Anterior cingulate cortex (tissue), 58 donors: ENCODE measurements at places on chromosomes 3 and 15.
A peak's percentile ranks its signal among the peaks of the same experiment; 100 is the strongest.

- DNase-seq: no peak
These were observed 33.1 kb upstream of the UBE2Q2 start for GRCh38 chr15:75809986-75810750.

DNA sequence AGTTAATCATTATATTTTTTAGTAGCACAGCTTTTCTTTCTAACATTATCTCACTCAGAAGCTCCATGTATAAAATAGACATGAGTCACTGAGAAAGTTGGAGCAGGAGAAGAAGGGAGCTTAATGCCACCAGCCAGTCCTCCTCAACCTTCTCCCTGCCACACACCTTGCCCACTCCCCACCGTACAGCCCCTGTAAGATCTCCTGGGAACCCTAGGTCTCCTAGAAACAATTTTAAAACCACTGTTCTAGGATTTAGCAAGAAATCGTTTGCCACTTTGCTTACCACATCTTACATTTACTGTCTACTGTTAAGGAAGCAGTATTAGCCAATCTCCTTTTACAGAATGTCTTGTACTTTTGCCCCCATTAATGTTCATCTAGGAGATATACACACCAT lies 170.1 kb upstream of the SNTN start:
- no peak for DNase-seq

DNA sequence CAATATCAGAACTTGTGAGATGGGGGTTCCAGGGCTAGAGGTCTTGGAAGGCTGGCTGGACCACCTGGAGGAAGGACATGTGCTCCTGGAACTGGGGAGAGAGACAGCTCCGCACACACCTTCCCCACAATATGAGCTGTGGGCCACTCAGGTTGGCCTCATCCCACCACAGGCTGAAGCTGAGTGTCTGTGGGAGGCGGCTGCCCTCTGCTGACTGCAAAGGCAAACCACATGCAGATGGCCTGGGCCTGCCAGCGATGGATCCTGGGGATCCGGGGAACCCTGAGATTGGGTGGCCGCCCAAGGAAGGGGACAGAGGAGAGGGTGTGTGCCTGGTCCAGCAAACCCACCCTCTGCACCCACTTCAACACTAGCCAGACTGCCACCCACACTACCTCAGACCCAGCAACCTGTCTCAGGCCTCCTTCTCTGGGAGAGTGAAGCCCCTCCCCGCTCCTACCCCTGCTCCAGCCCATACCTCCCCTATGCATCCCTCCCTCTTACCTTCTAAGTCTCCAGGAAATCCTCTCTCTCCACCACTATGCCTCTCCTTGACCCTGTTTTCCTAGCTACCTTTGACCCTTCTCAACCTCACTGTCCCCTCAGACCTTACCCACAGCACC lies 44.8 kb downstream of the CYP11A1 start:
- peak; percentile 28 for DNase-seq

DNA sequence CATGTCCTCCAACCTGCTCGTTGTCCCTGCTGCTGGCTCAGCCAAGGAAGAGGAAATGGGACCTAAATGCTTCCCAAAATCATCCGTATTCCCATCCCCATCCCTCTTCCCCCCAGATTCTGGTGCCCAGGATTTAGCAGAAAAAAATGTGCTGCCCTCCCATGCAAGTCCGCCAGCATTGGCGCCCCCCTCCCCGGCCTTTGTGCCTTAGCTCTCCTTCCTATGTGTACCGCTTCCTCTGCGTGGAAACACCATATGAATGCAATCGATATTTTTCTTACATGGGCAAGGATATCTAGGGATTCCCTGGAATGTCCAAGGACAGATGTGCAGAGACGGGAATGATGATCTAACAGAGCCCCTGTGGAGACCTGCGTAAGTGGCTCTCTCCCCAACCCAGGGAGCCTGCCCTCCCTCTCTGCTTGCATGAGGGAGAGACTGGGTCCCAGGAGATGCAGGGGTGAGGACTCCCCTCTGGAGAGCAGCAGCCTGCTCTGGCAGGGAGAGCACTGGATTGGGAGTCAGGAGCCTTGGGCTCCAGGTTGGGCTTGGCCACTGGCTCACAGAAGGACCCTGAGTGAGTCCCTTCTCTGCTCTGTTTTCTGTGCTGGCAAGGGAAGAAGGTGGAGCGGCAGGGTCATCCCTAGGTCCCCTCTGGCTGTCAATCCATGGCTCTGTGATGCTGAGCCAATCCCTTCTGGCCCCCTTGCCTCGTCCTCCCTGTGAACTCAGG lies 227.2 kb downstream of the XXYLT1 start:
- DNase-seq: no peak

DNA sequence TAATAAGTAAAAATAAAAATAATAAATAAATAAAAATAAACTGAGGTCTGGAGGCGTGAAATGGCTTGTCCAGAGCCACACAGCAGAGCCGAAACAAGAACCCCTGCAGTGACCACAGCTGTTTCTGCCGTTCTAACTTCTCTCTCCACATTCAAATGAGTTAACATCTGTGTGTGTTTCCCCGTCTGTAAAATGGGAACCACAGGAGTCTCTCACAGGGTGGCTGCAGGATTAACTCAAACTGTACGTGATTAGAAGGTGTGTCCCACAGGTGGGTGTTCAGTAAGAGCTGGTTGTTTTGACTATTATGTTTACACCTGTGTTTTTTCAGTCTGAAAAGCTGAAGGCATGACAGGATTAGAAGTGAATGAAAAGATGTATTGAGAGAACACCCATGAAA lies 27.0 kb upstream of the MUC4 start:
- no peak for DNase-seq

- DNase-seq: no peak
These were observed 43.1 kb upstream of the TRPC1 start for GRCh38 chr3:142680710-142681109.

GRCh38 chr3:138234401-138235179 lies 47.5 kb downstream of the ARMC8 start:
- no peak for DNase-seq

DNA sequence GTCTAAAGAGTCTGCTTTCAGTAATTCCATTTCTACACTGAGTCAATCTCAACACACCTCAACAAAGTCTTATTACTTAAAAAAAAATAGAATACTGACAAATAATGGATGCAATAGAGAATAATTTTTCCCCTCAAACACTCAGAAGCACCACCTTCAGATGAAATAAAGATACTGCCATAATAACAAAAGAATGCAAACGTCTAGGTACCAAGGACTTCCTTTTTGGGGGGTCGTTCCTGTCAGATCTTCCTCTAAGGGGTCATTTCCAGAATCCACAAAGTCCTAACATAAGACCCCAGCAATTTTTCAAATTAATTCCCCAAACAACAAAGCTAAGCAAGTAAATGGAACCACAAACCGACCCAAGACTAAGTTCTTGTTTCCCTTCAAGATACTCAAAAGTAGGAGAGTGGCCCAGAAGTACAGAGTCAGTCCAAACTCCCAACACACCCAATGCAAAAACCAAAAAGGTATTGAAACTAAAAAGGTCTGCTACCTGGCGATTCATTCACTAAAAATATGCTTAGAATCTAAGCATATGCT lies 1.3 kb downstream of the RYK start:
- DNase-seq: no peak

GRCh38 chr3:133119176-133119575 lies 81.0 kb downstream of the TMEM108 start:
- DNase-seq: no peak

DNA sequence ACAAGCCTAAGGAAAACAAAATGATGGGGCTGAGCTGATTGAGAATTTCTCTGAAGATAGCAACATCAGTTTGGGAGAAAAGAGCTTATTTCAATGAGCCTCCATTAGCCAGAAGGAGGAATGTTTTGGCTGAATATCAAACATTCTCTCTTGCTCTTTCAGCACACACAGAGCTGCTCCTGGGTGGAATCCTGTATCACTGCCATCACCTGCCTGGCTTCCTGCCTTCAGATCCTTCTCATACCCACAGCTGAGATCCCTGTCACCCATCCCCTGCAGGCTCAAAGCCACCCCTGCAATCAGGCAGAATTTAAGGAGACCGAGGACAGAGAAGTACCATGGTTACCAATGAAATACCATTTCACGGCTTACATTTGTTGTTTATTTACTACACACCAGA lies 27.2 kb upstream of the SYN2 start:
- no peak for DNase-seq

DNA sequence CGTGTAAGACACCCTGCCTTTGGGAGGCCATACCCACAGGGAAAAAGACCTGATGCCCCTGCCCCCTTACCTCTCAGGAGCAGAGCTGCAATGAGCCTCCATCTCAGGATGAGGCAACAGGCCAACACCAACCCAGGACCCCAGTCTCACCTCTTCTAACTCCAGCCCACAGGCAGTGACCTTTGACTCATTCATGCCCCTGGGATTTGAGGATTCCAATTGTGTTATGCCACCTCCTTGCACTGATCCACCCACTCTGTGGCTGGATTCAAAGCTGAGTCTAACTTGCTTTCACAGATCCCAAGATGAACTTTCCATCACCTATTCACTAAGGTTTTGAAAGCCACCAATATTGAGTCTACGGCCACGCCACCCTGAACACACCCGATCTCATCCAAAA lies 64.7 kb downstream of the MINAR1 start:
- DNase-seq: no peak

- no peak for DNase-seq
These were observed at the start of gene EFCC1 for GRCh38 chr3:129001101-129001805. Gene EFCC1 (plus strand): TSS chr3:129001304. CDS start chr3:129001629, 325 bp downstream.

DNA sequence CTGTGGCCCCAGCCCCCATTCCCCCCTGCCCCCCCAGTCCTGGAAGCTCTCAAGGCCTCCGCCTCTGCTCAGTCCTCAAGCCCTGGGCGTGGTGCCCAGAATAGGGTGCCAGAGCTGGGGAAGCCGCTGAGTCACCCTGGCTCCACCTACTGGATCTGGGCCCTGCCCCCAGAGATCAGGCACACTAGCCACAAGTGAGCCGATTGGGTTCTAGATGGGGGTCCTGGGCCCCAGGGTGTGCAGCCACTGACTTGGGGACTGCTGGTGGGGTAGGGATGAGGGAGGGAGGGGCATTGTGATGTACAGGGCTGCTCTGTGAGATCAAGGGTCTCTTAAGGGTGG lies 5.7 kb downstream of the EIF4G1 start:
- peak; percentile 85 for DNase-seq

- no peak for DNase-seq
These were observed 74.8 kb upstream of the P2RY1 start for GRCh38 chr3:152760024-152760563.
